Caco-2 (cell line): ENCODE measurements at places on chromosomes 12 and 14. TPM values are rescaled to one million over a fixed set of nuclear protein-coding genes. Genes with fewer than 3 reads are reported as not detected.

Gene ESR2
- total RNA-seq, result 0.19 and 0.23 TPM in 2 replicates

Gene TEP1
- total RNA-seq, result 18.8 and 23.2 TPM in 2 replicates

Gene TCTN1
- 13.6 and 13.8 TPM in 2 replicates for total RNA-seq

Gene NEMF
- total RNA-seq, result 57.4 and 62.7 TPM in 2 replicates

Gene FAM181A
- total RNA-seq, result not detected in 2 replicates

Gene CAPS2
- not detected in 2 replicates for total RNA-seq

Gene KRT2
- not detected in 2 replicates for total RNA-seq

Gene AKAP5
- 15.0 and 15.9 TPM in 2 replicates for total RNA-seq

Gene TMTC1
- total RNA-seq, result not detected in 2 replicates

Gene BCL2L2
- total RNA-seq, result 19.1 and 20.8 TPM in 2 replicates

Gene IL26
- total RNA-seq, result not detected in 2 replicates

Gene MYF6
- total RNA-seq, result not detected in 2 replicates

Gene OR6C2
- total RNA-seq, result not detected in 2 replicates

Gene SERPINA4
- 5.5 and 6.3 TPM in 2 replicates for total RNA-seq

Gene SLC41A2
- total RNA-seq, result 21.6 and 24.9 TPM in 2 replicates

Gene CDKN1B
- 107 and 115 TPM in 2 replicates for total RNA-seq

Gene INSM2
- 0.14 TPM in 1 of 2 replicates, not detected in the other for total RNA-seq

Gene FAIM2
- total RNA-seq, result 0.07 and 0.09 TPM in 2 replicates

Gene KICS2
- 8.2 and 8.6 TPM in 2 replicates for total RNA-seq

Gene REP15
- total RNA-seq, result 1.8 and 2.3 TPM in 2 replicates

Gene LIN7A
- 16.2 and 16.4 TPM in 2 replicates for total RNA-seq

Gene PROX2
- total RNA-seq, result not detected in 2 replicates

Gene JPH4
- total RNA-seq, result not detected in 2 replicates

Gene MDM1
- total RNA-seq, result 19.0 and 22.2 TPM in 2 replicates

Gene OLR1
- 176 and 183 TPM in 2 replicates for total RNA-seq

Gene INHBE
- total RNA-seq, result 9.1 and 13.9 TPM in 2 replicates

Gene RBP5
- 0.86 and 1.8 TPM in 2 replicates for total RNA-seq

Gene HNF1A
- 37.1 and 41.2 TPM in 2 replicates for total RNA-seq

Gene TMBIM4
- total RNA-seq, result 51.5 and 60.3 TPM in 2 replicates

Gene GALNT8
- not detected in 2 replicates for total RNA-seq

Gene ARHGAP9
- total RNA-seq, result 0.75 and 1.8 TPM in 2 replicates

Gene MSRB3
- total RNA-seq, result 7.4 and 7.7 TPM in 2 replicates

Gene SDR9C7
- not detected in 2 replicates for total RNA-seq

Gene DAO
- total RNA-seq, result not detected in 2 replicates

Gene TOMM20L
- total RNA-seq, result 1.2 and 1.7 TPM in 2 replicates

Gene DNM1L
- total RNA-seq, result 136 and 137 TPM in 2 replicates

Gene ASB2
- 0.21 TPM in 1 of 2 replicates, not detected in the other for total RNA-seq

Gene NRL
- total RNA-seq, result 2.1 and 2.3 TPM in 2 replicates

Gene RPL36AL
- total RNA-seq, result 181 and 191 TPM in 2 replicates

Gene FGD6
- total RNA-seq, result 23.5 and 25.1 TPM in 2 replicates

Gene LPAR5
- total RNA-seq, result 0.19 and 0.20 TPM in 2 replicates

Gene KCNMB4
- total RNA-seq, result 0.23 TPM in 1 of 2 replicates, not detected in the other

Gene RIMBP2
- total RNA-seq, result not detected in 2 replicates

Gene ABCC9
- 123 and 130 TPM in 2 replicates for total RNA-seq

Gene TPH2
- not detected in 2 replicates for total RNA-seq

Gene KSR2
- 0.42 and 0.66 TPM in 2 replicates for total RNA-seq

Gene APPL2
- total RNA-seq, result 49.2 and 56.0 TPM in 2 replicates

Gene CHFR
- 28.0 and 32.3 TPM in 2 replicates for total RNA-seq

Gene RFLNA
- total RNA-seq, result 15.4 and 21.1 TPM in 2 replicates

Gene FAM186B
- 1.4 and 2.2 TPM in 2 replicates for total RNA-seq

Gene CLEC12A
- not detected in 2 replicates for total RNA-seq

Gene MTRFR
- total RNA-seq, result 20.2 and 21.0 TPM in 2 replicates

Gene HIP1R
- 13.8 and 15.4 TPM in 2 replicates for total RNA-seq

Gene TSHR
- total RNA-seq, result not detected in 2 replicates

Gene PTCSC3
- total RNA-seq, result not detected in 2 replicates

Gene PHLDA1
- total RNA-seq, result 46.2 and 47.2 TPM in 2 replicates

Gene RNASE7
- not detected in 2 replicates for total RNA-seq

Gene PCED1B
- total RNA-seq, result 7.0 and 7.8 TPM in 2 replicates

Gene KCNH3
- 0.16 and 0.27 TPM in 2 replicates for total RNA-seq
